Activated naive CD4-positive, alpha-beta T cell treated with anti-CD3 and anti-CD28 coated beads for 36 hours (primary cell): ENCODE measurements at places on chromosomes 1 and 21.

GRCh38 chr1:119008483-119009311 is 20.6 kb upstream of the TBX15 start:
- DNase-seq = peak; percentile 55

- DNase-seq = no peak
Observed at GRCh38 chr1:40634901-40635655, 30.4 kb downstream of the RIMS3 start.

- DNase-seq = no peak
Observed at GRCh38 chr1:32761936-32762335, 55.2 kb downstream of the YARS1 start.

- no peak for DNase-seq
Observed at GRCh38 chr1:212651977-212652376, 43.4 kb downstream of the ATF3 start.
